ENCODE measurements at places on chromosomes 3 and 15. TPM values are rescaled to one million over a fixed set of nuclear protein-coding genes. Genes with fewer than 3 reads are reported as not detected.

Gene ADIPOQ
- not detected for total RNA-seq

Gene PFKFB4
- 9.6 TPM for total RNA-seq

DNA sequence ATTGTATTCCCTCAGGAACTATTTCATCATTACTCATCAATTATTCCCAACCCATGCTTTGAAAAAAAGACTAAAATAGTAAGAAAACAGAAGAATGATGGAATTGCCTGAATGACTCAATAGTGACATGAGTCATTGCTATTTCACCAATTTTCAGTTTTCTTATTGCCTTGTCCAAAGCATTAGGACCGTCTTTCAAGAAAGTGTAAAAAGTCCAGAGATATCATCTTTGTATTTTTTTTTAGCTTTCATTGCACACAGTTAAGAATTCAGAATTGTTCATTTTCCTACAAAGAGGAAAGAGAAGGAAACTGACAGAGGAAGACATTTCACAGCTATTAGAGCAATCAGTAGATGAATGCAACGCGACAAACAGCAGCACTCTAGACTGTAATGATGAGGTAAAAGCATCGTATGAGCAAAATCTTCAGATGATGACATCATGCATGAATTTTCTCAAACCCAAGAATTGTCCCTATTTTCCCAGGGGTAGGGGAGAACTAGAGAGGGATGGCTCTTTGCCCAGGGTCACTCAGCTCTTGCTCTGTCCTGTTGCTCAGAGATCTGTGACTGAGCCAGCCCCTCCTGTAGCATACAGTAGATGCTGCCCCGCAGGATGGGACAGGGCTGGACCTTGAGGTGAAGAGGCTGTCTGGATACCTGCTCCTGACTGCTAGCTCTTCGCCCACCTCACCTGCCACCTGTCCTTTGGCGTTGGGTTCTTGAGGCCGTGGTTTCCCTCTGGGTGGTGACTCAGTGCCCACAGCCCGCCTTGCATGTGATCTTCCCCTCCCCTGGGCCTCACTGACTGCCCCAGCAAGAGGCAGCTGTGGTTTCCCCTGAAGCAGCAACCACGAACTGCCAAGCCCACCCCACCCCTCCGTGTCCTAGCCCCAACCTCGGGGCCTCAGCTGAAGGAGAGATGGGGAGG, 84.8 kb downstream of the PPCDC start:
- peak; percentile 90 for DNase-seq

Gene GCNT3
- not detected for total RNA-seq

- DNase-seq = no peak
Observed at GRCh38 chr3:3998140-3998922, 199.1 kb downstream of the LRRN1 start.

DNA sequence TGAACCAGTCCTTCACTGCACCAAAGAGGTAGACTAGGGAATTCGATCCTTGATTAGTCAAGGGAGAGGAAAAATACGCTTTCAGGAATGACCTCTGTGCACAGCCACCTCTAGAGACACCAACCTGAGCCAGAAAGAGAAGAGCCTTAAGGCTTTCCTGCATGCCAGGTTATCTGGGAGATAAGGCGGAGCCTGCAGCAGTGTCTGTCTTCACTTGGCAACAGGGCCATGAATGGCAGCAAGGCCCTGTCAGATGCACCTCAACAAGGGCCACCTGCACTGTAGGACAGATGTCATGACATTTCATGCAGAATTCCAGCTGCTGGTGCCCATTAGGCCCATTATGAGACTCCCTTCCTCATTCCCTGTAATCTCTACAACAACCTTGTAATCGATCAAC, 88.1 kb downstream of the MEX3B start:
- DNase-seq = no peak

GRCh38 chr15:68503213-68503612, 71.2 kb upstream of the ITGA11 start:
- no peak for DNase-seq

DNA sequence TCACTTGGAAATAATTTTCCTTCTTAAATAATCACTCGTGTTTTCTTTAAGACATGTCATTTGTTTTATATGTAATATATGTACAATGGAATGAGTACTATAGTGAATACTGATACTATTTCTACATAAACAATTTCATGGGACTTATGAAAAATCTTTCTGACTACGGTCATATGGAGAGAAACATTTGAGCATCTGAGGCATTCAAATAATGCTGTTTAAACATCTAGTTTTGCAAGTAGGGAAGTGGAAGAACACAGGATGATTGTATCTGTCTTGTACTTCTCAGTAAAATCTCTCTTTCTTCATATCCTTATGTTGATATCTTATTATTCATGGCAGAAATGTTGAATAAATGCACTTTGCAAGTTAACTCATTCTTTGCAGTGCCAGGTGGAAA, 599.5 kb upstream of the KCNMB2 start:
- DNase-seq = no peak

DNA sequence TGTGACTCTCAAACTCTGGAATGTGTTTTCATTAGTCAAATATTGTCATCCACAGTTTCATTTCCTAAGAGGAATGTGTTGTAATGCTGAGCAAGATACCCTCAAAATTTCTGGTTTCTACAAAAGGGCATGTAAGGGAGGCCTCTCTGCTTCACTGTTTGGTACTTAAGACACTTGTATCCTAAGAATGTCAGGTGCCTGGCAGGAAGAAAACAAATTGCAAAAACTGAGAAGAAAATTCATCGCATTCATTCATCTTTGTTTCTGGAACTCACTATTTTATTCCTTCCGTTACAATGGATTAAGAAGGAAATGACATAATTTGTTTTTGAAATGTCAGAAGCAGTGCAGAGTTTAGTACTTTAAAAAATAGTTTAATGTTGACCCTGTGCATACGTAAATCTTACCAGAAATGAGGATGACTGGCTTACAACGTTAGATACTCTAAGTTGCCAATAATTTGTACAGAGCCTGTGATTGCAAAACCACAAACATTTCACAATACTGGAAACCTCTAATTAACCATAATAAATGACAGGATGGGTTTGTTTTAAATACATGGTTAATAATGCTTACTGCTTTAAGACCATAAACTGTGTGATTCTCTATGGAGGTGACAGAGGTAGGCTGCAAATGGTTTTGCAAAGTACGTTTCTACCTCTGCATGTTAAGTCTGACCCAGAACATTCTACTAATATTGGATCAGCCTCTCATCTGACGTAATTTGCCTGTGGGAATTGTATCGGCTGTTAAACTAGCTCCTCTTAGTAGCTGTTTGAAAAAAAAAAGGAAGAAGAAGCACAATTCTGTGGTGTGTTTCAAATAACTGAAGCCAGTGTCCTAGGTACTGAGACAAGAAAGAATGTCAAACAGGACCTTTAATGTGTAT, 477.8 kb downstream of the RBMS3 start:
- DNase-seq = peak; percentile 63

- peak; percentile 46 for DNase-seq
Observed at GRCh38 chr15:89533861-89534544, 37.6 kb upstream of the RHCG start.

DNA sequence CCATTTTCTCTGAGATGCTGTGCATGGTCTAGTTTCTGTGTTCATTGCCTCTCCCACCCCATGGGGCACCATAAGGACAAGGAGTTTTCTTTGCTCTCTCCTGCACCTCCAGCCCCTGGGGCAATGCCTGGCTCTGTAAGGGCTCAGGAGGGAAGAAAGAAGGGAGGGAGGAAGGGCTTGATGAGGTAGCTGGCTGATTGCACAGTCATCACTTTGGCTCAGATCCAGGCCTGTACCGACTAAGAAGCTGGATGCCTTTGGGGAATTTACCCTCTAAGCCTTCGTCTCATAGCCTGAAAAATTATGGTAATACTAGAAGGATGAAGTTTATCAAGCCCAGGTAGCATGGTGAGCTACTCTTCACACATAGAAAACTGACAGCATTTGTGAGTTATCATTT, 382.9 kb downstream of the GABRG3 start:
- no peak for DNase-seq

DNA sequence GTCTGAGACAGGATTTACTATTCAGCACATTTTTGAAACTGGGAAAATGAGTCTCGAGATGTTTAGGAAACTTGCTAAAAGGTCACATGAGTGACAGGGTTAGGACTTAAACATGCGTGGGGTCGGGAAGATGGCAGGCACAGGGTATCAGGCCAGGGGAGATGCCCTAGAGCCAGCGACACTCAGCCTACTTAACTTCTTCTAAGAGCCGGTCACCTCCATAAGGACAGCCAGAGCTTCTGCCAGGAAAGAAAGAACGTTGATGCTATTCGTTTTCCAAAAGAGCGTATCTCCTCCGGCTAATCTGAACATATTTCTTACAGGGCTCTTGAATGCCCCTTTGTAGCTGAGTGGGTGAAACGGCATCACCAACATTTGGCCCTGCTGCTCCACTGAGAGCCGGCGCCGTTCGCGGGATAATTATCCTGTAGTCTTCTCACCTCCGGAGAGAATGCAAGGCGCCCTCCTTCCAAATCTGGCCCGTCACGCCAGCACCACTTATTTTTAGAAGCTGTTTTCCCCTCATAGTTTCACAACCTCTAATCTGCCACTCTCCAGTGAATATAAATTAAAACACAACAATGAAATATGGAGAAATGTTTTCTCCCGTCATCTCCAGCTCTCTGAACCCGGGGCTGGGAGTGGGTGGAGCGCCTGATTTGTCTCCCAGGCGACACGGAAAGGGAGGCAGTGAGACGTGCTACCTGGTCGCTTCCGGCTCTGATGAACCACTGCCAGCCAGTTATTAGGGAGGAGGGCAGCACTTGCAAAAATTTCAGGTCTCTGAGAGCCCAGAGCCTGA, 58.5 kb downstream of the LIPC start:
- DNase-seq = no peak

DNA sequence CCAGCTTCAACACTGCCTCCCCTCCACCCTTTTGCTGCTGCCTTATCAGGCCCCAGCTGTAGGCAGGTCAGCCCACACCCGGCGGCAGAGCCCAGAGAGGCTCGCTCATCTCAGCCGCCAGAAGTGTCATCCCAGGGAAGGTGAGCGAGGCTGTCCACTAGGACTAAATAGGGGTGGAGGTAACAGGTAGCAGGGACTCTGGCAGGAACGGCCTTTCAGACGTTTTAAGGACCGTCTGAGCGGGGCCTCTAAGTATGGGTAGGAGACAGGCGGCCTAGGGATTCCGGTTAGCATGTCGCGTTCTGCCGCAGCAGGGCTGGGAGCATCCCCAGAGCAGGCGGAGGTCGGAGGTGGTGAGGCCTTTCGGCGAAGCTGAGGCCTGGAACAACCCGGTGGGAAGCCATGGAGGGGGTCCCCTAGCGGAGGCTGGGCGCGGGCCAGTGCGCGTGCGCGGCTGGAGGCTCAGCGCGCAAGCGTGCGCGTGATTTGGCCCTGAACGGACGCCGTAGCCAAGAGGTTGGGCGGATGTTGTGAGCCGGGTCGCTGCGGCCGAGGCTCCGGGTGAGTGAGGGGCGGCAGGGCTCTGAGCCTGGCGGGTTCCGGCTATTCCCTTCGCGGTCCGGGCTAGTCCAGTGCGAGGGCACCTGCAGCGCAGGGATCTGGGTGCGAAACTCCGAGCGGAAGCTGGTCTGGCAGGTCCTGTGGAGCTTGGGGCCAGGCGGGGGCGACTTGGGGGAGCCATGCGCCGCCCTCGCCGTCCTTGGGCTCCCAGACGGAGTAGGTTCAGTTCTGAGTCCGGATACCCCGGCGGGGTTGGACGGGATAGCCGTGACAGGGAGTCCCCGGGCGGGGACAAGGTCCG, at the start of the genes MST1 and RNF123:
Gene MST1, minus strand, starts transcription at position 429 of the 862 bp plus-strand sequence. CDS start 783 bp downstream, outside the sequence.
Gene RNF123, plus strand, starts transcription at position 512 of the 862 bp plus-strand sequence. CDS start 1,609 bp downstream, outside the sequence.
- DNase-seq = peak; percentile 74

Gene CEP19
- 2.6 TPM for total RNA-seq

GRCh38 chr3:141388395-141388794, 20.1 kb downstream of the ZBTB38 start:
- DNase-seq = no peak

- DNase-seq = peak; percentile 41
Observed at GRCh38 chr3:168878655-168879054, 782.9 kb upstream of the GOLIM4 start.

Gene MRAS
- 97.4 TPM for total RNA-seq

Gene SGO1
- total RNA-seq = 4.5 TPM

DNA sequence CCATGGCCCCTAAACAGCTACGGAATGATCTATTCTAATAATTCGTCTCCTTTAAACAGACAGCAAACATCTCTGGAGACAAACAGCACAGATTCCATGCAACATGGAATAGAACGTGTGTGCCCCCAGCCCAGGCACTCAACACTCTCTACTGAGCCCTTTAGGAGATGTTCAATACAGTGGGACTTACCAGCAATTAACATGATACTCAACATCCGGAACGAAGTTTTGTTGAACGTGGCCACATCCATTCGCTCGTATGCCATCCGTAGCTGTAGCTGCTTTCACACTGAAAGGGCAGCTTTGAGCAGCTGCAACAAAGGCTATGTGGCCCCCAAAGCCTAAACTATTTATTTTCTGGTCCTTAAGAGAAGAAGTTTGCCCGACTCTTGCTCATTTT, 3.5 kb downstream of the ADAMTS17 start:
- DNase-seq = no peak

Gene TEX9
- 1.1 TPM for total RNA-seq

DNA sequence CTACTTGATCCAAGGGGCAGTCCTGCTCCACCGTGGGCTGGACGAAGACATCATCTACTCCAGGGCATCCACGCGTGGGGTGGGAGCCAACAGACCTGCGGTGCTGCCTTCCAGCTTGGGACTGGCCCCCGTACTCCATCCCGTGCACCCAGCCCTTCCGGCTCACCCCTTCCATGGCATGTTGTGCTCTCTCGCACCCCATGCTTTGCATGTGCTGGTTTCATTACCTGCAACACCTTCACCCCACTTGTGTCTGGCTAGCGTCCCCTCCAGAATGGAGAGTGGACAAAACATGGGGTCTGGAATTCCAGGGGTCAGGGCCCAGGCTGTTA, 30.2 kb downstream of the SEMA7A start:
- no peak for DNase-seq

DNA sequence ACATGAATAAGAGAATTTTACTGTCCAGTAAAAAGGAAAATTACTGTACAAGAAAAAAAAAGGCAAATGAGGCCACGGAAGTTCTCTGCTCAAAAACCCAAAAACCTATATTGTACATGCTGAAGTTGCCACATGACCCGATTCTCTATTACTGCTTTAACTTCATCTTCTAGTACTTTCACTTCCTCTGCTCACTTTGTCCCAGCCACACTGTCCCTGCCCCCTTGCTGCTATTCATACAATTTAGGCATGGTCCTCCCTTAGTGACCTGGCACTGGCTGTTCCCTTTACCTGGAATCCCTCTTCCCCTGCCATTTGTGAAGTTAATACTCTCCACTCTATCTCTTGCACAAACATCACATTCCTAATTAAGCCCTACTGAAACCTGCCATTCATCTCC, 457.4 kb downstream of the MAGI1 start:
- DNase-seq = no peak

Gene CNBP
- 228 TPM for total RNA-seq

GRCh38 chr15:78750566-78750965, 60.7 kb downstream of the ADAMTS7 start:
- no peak for DNase-seq

GRCh38 chr3:145522179-145522578, 638.8 kb downstream of the PLOD2 start:
- DNase-seq = no peak

DNA sequence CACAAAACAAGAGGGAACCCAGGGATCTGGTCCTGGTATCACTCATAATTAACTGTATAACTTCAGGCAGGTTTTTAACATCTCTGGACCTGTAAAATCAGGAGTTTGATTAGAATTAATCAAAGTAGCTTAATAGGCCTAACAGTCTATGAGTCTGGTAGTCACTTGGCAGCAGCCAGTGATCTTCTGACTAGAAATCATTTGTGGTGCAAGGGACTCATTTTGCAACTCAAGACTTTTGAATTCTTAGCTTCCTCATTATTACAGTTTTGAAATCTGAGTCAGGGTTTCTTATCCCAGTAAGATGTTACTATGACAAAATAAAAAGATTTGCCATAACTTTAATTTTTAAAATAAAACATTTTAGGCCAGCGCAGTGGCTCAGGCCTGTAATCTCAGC, 70.8 kb downstream of the TMCC1 start:
- DNase-seq = peak; percentile 50

- no peak for DNase-seq
Observed at GRCh38 chr3:114590309-114591047, 296.6 kb downstream of the TIGIT start.
